ENCODE measurements at places on chromosomes 13 and 19.

- DNase-seq: no peak
Measured at GRCh38 chr19:17205237-17206140, 9.7 kb upstream of the USE1 start.

- no peak for DNase-seq
Measured at GRCh38 chr13:48093588-48093987, 1.3 kb downstream of the MED4 start.

GRCh38 chr19:40716031-40716481, 630 bp downstream of the COQ8B start:
- no peak for DNase-seq

GRCh38 chr13:32136716-32137115, 105.1 kb downstream of the FRY start:
- no peak for DNase-seq

- DNase-seq: no peak
Measured at GRCh38 chr19:1427221-1427920, 10.8 kb upstream of the RPS15 start.

Measured in NCI-H524 treated with DMSO at 0.1 percent for 48 hours (cell line).